ENCODE measurements at places on chromosomes 2 and 18.
A peak's percentile ranks its signal among the peaks of the same experiment; 100 is the strongest.

- no peak for DNase-seq
These were observed 28.3 kb upstream of the CCL20 start for GRCh38 chr2:227785293-227785692.

GRCh38 chr18:46415532-46416252 is 241.3 kb downstream of the LOXHD1 start:
- DNase-seq: no peak

DNA sequence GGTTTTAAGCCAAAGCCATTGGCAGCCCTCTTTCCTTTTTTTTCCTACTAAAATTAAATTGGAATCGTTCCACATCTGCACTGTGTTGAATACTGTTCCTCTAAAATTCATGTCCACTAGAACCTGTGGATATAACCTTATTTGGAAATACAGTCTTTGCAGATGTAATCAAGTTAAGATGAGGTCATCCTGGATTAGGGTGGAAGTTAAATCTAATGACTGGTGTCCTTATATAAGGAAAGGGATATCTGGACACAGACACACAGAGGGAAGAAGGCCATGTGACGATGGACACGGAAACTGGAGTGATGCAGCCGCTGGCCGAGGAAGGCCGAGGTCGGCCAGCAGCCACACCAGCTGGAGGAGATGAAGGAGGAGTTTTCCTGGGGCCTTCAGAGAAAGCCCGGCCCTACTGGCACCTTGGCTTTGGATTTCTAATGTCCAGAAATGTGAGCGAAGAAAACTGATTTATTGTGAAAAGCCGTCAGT is 49.4 kb downstream of the LONRF2 start:
- DNase-seq: no peak

DNA sequence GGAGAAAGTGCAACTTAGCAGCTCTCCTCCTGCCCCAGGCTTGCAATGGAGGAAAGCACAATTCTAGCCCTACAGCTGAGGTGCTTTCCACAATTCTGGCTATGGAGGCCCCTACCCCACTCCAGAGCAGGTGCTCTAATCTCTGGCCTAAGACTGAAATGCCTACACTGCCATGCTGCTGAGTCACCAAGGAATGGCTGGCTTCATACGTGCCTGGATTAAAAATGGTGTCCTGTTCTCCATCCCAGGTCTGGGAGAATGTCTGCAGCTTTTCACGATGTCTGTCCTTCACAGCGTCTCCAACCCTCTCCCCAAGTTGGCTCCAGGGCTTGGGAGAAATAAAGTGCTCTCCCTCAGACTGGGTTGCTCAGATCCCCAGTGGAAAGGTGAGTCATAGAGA is 48.5 kb downstream of the MBOAT2 start:
- DNase-seq: no peak

DNA sequence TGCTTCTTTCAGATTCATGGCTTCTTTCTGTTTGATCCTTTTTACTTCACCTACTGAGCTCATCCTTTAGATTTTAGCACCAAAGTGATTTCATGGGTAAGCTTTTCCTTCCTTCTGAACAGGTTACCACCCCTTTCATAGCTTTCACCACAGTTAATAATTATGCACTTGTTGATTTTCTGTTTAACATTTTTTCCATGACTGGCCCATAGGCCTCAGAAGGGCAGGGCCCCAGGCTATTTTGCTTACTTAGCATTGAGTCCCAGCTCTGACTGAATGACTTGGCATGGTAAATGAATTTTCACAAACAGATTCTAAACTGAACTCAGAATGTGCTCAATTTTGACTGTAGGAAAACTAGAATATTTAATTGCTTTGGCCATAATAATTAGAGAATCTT is 177.0 kb downstream of the GCA start:
- no peak for DNase-seq

DNA sequence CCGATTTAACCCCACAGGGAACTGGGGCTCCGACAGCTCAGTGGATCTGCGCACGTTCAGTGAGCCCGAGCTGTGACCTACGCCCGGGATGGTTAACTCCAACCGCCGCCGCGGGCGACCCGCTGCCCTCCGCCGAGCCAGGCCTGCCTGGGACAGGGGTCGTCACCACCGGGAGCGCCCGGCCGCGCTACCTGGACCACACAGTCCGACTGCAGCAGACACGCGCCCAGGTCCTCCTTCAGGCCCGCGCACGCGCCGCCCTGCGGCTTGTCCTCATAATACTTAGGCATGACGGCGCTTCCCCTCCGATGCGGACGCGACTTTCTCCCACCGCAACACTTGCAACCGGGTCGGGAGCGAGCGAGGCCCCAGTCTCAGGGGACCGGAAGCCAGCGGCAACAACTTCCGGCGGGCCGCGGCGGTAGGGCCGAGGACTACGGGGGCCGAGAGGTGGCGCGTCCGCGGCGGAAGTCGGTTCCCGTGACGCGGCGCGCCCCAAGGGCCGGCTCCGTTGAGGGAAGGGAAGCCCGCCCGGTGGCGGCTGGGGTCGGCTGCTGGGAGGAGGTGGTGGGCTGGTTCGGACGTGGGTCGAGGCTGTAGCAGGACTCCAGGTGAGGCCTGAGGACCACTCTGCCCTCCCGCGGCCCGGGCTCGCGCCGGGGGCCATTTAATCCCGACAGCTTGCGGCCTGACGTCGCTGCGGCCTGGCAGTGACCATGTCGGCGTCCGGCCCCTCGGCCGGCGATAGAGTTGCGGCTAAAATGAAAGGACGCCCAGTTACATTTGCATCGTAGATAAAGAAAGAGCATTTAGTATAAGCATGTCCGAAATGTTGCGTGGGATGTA is at the start of the genes COA5 and UNC50:
Gene COA5, minus strand, starts transcription at position 397 of the 846 bp plus-strand sequence. Its CDS starts 107 bp downstream, at position 290.
Gene UNC50, plus strand, starts transcription at position 474 of the 846 bp plus-strand sequence. CDS start 1,171 bp downstream, outside the sequence.
- DNase-seq: peak; percentile 92

- DNase-seq: no peak
These were observed 31.0 kb upstream of the GALNT3 start for GRCh38 chr2:165825041-165825440.

DNA sequence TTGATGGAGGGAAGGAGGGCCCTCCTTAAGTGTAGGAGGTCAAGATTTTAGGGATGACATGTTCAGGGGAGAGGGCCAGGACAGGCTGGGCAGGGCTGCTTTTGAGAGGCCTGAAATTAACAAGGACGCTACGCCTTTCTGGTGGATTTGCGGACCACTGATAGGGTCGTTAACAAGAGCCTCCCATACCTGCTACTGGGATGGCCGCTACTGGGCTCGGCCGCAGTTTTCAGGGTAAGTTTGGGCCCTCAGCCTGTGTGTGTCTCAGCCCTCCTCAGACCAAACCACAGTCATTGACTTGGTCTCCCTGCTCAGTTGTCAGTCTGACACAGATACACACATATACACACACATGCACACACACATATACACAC is 180.9 kb downstream of the SMAD2 start:
- DNase-seq: no peak

DNA sequence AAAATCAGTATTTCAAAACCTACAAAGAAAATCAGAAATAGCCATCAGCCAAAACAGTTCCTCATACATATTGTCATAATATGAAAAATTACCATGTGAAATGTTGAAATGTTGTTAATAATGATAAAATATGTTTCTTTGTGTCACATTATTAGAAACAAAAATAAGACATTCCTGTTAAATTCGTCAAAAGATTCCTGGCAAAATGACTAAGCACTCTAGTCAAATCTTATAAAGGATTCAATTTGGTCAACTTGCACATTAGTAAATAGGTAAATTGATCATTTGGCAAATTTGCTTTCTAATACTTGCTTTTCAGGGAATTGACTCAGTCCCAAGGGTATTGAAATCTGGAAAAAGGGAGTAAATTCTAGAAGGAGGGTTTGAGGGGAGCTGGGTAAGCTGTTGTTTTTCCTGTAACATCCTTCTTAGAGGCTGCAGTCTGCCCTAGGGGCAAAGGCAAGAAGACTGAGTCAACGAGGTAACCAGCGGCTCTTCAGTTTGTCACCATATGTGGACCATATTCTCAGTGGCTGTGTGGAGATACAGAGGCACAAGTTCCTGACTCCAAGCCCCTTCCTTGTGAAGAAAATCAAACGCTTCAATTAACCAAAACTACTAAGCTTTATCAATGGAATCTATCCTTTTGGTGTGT is 482.3 kb downstream of the TNS1 start:
- DNase-seq: no peak

- DNase-seq: no peak
These were observed 13.9 kb upstream of the D2HGDH start for GRCh38 chr2:241720560-241720959.

DNA sequence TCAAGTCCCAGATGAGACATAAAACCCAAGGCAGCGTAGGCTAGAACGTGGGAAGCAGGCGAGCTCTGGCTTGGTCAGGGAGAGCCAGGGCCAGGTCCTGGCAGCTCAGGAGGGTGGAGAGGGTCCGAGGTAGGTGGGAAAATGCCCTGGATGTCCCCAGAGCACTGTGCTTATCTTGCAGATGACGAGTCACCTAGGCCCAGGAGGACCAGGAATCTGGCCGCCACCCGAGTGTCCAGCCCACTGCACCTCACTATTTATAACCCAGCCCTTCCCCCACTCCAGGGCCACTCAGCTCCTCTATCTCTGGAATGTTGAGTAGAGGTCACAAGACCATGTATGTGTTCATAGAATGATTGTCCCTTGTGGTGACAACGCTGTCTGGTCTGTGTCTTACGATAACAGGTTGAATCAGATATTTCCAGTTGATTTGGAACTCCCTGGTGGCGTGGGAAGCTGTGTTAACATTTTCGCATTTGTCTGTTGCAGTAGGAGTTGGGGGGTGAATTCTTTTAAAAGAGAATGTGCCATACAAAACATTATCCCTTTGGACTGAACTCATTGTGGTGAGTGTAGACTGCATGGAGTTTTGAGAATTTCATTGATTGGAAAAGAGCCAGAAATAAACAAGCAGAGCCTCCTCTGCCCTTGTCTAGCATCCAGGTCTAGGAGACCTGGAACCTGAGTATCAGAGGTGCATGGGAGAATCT is 47.5 kb downstream of the EMILIN2 start:
- DNase-seq: no peak

DNA sequence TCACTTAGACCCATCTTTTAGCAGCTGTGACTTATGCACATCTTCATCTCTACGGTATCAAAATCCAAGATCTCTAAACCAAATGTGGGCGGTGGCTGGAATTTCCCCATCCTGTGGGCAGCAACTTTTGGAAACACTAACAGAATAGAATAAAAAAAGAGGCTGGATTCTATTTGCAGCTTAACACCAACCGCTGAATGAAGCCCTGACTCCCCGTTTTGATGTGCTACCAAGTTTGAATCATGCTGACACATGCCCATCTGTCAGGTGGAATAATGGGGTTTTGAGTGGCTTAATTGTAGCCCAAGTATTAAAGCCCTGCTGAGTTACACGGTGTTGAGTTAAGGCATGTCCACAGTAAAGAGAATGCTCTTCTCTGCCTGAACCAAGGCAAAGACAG is 165.2 kb downstream of the MTCL1 start:
- DNase-seq: no peak

GRCh38 chr18:56469582-56469981 is 168.8 kb downstream of the TXNL1 start:
- DNase-seq: no peak

DNA sequence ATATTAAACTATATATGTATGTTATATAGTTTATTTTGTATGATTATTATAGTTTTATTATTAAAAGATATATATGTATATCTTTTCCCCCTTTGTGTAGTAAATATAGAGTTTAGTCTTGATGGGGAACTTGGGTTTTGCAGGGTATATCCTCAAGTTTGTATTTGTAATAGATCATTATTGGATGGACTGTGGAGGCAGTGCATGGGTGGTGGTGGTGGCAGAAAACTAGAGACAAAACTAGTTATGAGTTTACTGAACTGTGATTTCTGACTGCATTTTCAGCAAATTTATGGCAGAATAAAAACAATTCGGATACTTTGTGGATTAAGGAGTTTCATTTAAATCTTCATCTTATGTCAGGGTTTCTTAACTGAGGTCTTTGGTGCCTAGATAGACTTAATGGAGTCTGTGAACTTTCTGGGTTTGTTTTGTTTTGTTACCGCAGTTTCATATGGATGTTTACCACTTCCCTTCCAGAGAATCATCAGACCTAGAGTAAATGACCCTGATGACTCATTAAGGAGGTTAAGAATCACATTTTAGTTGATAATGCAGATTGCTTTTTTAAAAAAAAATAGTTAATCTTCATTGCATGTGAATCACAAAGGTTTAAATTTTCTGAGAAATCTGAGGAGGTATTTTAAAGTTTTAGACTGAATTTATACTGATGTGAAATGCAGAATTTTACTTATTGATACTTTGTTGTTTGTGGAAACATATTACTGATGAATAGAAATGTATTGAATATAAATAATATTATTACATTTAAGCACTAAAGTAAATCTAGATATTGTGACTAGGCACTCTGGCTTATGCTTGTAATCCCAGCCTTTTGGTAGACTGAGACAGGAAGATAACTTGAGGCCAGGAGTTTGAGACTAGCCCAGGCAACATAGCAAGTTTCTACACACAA is 14.5 kb downstream of the EPC2 start:
- DNase-seq: no peak

GRCh38 chr2:19238440-19239060 is 119.9 kb downstream of the OSR1 start:
- no peak for DNase-seq

DNA sequence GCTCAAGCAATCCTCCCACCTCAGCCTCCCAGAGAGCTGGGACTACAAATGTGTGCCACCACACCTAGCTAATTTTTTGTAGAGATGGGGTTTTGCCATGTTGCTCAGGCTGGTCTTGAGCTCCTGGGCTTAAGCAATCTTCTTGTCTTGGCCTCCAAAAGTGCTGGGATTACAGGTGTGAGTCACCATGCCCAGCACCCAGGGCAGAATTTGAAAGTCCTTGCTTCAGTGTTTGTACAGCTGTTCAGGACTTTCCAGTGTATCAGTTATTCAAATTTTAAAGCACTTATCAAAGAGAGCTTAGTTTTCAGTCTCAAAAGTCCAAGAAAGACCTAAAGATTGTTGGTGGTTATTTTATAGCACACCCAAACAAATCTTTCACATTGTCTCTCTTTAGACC is 43.6 kb upstream of the VPS54 start:
- DNase-seq: no peak

- no peak for DNase-seq
These were observed 16.2 kb downstream of the CYP26B1 start for GRCh38 chr2:72131371-72131891.

- no peak for DNase-seq
These were observed 925.7 kb downstream of the DCDC2C start for GRCh38 chr2:4628998-4629501.

DNA sequence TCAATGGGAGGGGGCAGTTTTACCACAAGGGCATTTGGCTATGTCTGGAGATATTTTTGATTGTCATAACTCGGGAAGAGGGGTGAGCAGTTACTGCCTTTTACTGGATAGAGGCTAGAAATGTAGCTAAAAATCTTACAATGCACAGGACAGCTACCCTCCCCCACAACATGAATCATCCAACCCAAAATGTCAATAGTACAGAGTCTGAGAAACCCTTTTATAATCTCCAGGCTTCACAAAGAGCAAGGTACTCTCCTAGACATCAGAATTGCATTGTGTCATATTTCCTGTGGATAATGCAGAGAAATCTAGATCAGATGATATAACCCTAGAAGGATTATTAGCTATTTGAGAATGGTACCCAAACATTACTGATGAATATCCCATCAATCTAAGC is 277.1 kb upstream of the NRP2 start:
- DNase-seq: no peak

- DNase-seq: no peak
These were observed 158.0 kb downstream of the CSRNP3 start for GRCh38 chr2:165627470-165627869.

Data from HAP-1 (cell line).